ENCODE measurements at places on chromosomes 3 and 15. TPM values are rescaled to one million over a fixed set of nuclear protein-coding genes. Genes with fewer than 3 reads are reported as not detected.

- no peak for DNase-seq
Observed at GRCh38 chr3:60142009-60142408, 1092.2 kb upstream of the CFAP20DC start.

The DPPA2 gene
- total RNA-seq = not detected

- no peak for DNase-seq
Observed at GRCh38 chr15:62639432-62639831, 403.1 kb upstream of the TPM1 start.

DNA sequence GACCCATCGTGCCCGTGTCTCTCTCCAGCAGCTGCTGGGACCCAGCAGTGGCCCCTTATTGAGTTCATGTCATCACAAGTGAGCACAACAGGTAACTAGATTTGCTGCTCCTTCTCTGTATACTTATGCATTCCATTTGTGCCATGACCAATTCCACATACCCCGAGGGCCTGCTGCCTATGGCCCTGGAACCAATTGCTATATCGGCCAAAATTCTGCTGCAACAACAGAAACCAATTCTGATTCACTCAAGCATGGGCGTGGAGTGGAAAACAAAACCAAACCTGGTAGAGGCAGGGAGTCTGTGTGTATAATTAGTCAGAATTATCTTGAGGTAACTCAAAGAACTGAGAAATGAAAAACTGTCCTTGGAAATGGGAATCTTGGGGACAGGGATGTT lies 516.6 kb downstream of the EPHB1 start:
- no peak for DNase-seq

GRCh38 chr3:117618462-117618861 lies 908.9 kb downstream of the TUSC7 start:
- DNase-seq = no peak

The GAP43 gene
- total RNA-seq = not detected

DNA sequence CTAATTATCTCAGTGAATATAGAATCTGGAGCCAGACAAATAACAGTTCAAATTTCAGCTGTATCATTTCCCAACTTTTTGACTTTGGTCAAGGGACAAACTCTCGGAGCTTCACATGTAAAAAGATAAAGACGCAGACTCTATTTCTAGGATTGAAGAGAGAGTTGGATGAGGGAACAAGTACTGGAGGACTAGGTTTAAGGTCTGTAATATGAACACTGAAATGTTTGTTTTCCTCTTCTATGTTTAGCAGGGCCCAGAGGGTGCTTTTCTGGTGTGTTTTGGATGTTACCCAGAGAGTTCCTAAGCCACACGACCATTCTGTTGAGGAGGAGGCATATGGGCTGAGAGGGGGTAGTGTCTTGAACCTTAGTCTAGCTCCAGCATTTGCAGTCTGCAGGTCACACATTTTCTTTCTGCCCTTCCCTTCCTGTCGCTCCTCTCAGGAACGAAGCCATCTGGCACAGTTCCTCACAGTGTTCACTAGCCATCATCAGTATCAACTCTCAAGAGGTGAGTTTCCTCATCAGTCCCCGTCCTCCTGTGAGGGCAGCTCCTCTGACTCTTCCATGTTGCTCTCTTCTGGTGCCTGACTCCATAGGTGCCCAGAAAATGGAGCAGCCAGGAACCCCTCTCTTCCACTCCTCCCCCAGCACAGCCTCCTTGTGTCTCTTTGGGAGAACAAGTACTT lies 250.1 kb downstream of the SQOR start:
- no peak for DNase-seq

DNA sequence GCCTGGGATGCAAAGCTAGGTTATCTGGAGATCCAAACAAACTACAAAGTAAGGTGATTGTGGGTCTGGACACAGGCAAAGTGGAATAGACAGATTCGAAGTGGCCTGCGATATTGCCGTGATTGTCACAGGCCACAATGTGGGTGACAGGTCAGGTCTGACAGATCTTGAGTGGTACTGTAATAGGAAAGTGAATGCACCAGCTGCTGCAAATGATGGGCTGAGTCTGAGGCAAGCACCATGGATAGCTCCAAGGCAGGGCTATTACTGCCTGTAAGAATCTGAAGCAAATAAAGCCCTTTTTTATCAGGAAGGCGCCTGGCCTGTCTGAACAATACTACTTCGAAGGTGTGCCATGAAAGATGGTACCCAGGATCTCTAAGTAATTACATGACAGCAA lies 10.0 kb downstream of the ARMC8 start:
- no peak for DNase-seq

The PCLAF gene
- 100 TPM for total RNA-seq

DNA sequence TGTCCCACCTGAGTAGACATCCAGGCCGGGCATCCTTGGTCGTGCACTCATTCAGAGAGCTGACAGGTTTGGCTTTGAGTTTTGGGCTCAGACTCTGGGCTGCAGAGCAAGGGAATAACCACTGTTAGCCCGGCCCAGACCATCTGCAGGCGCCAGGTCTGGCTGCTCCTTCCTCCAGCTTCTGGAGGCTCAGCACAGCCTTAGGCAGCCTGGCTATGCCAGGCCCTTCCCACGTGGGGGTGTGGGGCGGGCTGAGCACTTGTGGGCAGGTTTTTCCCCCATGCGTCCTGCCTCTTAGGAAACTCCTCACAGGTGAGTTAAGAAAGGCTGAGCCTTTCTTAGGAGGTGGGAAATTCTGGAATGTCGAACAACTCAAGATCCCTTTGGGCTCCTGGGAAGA lies 11.2 kb downstream of the PLA2G4B start:
- no peak for DNase-seq

The CXCR6 gene
- not detected for total RNA-seq

The PLA1A gene
- total RNA-seq = not detected

DNA sequence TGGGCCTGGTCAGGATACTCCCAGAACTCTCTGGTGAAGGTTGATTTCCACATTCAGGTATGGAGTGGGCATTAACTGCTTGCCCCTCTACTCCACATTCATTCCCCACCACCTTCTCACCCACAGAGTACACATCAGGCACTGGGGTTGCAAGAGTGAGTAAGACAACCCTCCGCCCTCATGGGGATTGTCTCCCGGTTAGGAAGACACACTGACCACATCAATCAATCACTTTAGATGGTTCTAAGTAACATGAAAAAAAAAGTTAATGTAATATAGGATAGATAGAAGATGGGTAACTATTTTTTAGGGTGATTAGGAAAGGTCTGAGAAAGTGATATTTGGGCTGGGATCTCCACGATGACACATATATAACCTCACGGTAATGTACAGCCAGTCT lies 116.0 kb upstream of the NEO1 start:
- no peak for DNase-seq

The QARS1 gene
- total RNA-seq = 459 TPM

The KBTBD8 gene
- 26.3 TPM for total RNA-seq

DNA sequence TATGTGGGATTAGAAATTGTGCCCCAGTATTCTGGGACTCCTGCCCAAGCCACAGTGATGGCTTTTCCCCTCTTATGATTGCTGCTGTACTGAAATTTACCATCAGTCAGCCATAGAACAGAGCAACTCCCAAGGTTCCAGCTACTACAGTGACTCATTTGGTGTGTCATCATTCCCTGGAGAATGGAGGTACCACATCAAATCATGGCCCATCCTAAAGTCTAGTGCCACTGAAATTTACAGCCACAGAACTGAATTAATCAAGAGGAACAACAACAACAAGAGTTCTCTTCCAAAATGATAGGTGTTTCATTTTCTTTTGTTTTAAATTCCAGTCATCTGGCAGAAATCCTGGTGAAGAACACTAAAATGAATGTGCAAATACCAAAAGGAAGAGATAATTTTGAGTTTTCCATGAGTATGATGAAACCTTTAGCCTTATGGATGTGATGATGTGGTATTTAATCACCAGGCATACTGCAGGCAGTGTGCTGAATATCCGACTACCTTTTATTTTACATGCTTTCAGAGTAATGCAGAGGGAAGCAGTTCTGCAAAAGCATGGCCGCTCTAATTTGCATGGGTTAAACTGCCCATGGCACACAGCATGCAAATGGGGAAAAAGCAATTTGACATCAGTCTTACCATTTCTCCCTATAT lies 75.6 kb upstream of the SLC2A2 start:
- no peak for DNase-seq

GRCh38 chr3:38707730-38708129 lies 58.2 kb upstream of the SCN5A start:
- DNase-seq = peak; percentile 5

DNA sequence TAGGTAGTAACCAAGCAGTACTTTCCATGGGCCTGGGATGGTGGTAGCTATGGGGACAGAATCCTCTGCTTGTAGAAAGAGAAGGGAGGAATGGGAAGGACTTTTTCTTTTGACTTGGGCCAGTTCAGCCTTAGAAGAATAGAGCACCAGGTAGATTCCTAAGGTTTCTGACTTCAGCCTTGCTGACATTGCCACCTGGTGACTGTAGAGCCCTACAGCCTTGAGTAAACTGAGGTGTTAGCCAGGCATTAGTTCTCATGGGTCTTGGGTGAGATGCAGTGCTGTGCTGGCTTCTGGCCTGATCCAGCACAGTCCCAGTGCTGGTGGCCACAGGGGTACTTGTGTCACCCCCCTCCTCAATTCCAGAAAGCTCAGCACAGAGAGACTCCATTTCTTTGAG lies 171.1 kb downstream of the ZBBX start:
- DNase-seq = no peak

The FANCD2OS gene
- not detected for total RNA-seq

The FOXB1 gene
- total RNA-seq = not detected

The MYO1E gene
- total RNA-seq = 26.5 TPM

GRCh38 chr3:115788921-115789470 lies 165.7 kb downstream of the GAP43 start:
- DNase-seq = no peak

DNA sequence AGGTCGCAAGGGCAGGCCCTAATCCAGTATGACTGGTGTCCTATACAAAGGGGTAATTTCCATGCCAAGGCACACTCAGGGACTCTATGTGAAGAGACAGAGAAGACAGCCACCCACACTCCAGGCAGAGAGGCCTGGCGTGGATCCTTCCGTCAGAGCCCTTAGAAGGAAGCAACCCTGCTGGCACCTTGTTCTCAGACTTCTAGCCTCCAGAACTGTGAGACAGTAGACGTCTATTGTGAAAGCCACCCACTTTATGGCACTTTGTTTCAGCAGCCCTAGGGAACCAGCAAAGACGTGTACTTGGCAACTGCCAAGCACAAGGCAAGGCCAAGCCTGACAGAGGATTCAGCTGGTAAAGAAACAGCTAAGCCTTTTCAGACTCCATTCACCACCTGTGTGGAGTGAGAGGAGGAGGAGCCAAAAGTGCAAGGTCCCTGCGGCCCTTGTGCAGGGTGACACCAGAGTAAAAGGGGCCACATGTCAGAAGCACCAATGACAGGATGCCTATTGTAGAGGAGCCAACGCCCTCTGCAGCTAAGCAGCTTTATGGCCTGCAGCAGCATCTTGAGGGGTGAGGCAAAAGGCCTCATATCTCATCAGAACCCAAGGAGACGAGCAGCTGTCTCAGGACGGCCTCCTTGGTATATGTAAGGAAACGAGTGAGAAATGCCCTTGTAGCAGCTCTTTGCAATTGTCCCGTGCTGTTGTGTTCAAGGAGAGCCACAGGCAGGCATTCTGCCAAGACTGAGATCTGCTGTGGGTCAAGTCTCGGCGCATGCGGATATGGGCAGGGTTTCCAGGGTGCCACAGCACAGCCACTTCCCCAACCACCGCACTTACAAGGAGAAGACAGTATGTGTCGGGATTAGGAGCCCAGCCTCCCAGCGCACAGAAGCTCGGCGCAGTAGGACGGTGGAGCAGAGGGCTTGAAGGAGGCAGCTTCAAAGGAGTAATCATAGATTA lies 121.5 kb upstream of the LIPC start:
- no peak for DNase-seq

The PLSCR2 gene
- total RNA-seq = not detected

DNA sequence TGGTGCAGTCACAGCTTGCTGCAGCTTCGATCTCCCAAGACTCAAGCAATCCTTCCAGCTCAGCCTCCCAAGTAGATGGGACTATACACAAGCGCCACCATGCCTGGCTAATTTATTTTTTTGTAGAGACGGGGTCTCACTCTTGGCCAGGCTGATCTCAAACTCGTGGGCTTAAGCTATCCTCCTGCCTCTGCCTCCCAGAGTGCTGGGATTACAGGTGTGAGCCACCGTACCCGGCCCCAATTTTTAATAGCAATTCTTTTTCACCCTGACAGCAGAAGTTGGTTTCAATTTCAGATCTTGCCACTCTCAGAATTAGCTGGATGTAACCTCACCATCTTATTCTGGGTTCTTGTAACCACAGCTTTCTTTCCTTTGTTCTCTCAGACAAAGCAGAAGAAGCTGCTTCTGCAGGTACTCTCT lies 64.8 kb downstream of the TRIM71 start:
- DNase-seq = no peak

- DNase-seq = no peak
Observed at GRCh38 chr15:83848315-83849050, 194.6 kb downstream of the ADAMTSL3 start.

DNA sequence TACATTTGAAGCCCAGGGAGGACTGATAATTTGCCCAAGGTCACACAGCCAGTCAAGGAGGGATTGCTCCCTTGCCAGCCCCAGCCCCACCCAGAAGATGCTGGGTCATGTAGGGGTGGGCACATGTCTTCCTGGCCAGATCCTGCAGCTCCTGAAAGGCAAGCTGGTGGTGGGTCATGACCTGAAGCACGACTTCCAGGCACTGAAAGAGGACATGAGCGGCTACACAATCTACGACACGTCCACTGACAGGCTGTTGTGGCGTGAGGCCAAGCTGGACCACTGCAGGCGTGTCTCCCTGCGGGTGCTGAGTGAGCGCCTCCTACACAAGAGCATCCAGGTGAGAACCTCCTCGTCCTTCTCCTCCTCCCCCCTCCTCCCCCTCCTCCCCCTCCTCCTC lies 13.2 kb downstream of the ISG20 start:
- DNase-seq = no peak

The WNT7A gene
- not detected for total RNA-seq
